Right ventricle myocardium inferior (tissue), 1 donor: ENCODE measurements at places on chromosomes 5 and 9. TPM values are rescaled to one million over a fixed set of nuclear protein-coding genes. Genes with fewer than 3 reads are reported as not detected.

FBXO4 gene
- total RNA-seq = 3.6 TPM

- peak; percentile 90 for DNase-seq
These were observed at the start of gene GRAMD2B for GRCh38 chr5:126422994-126423788. Gene GRAMD2B (plus strand): TSS chr5:126423409. CDS start chr5:126423607, 198 bp downstream.

- DNase-seq = no peak
These were observed 22.6 kb downstream of the CCNJL start for GRCh38 chr5:160289721-160290120.

NR2F1-AS1 gene
- 0.60 TPM for total RNA-seq

DNA sequence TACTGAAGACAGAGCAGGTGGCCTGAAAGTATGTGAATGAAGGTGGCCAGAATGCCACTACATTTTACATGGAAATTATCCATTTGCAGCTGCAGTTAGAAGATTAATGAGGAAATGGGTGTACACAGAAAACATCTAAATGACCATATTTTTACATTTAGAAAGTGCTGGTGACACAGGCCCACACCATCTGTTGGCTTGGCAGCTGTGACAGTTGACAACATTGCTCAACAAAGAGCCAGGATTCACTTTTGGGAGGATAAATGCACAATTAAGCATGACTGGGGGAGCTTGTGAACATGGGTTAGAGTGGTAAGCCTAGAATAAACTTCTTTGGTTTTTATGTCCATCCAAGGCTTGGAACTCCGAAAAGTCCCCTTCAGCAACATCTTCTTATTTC is 360.5 kb downstream of the KCTD16 start:
- DNase-seq = no peak

PIP5KL1 gene
- total RNA-seq = not detected

- no peak for DNase-seq
These were observed 9.1 kb upstream of the ZNF608 start for GRCh38 chr5:124755565-124755964.

DNA sequence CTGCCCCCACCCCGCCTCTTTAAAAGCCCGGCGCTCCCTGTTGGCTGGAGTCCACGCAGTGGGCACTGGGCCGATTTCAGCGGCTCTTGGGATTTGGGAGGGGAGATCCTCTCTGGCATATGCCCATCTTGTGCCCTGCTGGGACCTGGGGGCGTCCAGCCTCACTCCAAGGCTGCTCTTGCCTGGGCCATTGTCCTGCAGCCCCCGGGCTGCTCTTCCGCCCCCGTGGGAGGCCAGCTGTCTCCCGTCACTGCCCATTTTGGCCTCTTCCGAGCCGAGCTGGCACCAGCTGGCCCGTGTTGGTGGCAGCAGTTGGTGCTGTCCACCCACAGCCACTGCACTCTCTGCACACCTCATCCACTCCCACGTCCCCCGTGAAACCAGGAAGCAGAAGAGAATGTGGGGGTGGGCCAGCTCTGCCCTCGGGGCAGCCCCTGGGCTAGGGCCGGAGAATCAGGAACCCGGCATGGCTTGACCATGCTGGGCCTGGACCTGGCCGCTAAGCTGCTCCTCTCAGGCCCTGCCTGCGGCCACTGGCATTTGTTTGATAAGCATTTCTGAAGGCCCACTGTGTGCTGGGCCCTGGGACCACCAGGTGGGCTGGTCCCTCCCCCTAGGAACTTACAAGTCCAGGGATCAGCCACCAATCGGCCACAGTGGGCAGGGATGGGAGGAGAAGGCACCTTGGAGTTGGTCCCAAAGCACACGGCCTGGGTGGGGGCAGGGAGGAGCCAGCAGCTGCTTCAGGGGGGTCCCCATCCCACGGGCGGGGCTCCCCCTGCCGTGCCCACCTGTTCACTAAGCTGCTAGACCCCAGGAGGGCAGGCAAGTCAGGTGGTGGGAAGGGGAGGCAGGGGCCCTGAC is 2.2 kb downstream of the C8G start:
- DNase-seq = peak; percentile 65

- DNase-seq = no peak
These were observed 10.2 kb downstream of the ZNF608 start for GRCh38 chr5:124736082-124736804.

- no peak for DNase-seq
These were observed 3.6 kb downstream of the MACROH2A1 start for GRCh38 chr5:135395451-135395850.

CCL28 gene
- 0.81 TPM for total RNA-seq

GRCh38 chr5:15993919-15994318 is 185.7 kb downstream of the MARCHF11 start:
- DNase-seq = no peak

GRCh38 chr9:124504530-124505005 is 2.6 kb downstream of the NR5A1 start:
- peak; percentile 58 for DNase-seq

GRCh38 chr5:42636425-42636824 is 120.2 kb upstream of the CCDC152 start:
- no peak for DNase-seq

DNA sequence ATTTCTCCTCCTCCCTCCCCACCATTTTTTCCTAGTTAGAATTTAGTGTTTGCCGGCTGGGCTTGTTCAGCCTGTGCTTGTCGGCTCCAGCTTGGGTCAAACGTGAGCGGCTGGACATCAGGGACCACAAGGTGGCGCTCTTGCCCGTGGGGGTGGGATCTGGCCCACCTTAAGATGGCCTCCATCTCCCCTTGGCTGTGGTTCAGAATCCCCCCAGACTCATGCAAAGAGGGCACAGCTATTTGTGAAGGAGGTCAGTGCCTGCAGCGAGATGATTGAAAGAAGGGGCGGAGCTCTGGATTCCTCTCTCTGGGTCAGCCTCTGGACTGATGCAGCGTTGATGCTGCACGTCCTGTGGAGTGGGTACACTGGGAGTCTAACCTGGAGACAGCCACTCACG is 283.3 kb upstream of the TUT7 start:
- DNase-seq = no peak

GRCh38 chr9:112080831-112081542 is 94.1 kb downstream of the SUSD1 start:
- DNase-seq = no peak

C9orf153 gene
- not detected for total RNA-seq

OR1Q1 gene
- total RNA-seq = not detected

LYRM7 gene
- 26.9 TPM for total RNA-seq

DNA sequence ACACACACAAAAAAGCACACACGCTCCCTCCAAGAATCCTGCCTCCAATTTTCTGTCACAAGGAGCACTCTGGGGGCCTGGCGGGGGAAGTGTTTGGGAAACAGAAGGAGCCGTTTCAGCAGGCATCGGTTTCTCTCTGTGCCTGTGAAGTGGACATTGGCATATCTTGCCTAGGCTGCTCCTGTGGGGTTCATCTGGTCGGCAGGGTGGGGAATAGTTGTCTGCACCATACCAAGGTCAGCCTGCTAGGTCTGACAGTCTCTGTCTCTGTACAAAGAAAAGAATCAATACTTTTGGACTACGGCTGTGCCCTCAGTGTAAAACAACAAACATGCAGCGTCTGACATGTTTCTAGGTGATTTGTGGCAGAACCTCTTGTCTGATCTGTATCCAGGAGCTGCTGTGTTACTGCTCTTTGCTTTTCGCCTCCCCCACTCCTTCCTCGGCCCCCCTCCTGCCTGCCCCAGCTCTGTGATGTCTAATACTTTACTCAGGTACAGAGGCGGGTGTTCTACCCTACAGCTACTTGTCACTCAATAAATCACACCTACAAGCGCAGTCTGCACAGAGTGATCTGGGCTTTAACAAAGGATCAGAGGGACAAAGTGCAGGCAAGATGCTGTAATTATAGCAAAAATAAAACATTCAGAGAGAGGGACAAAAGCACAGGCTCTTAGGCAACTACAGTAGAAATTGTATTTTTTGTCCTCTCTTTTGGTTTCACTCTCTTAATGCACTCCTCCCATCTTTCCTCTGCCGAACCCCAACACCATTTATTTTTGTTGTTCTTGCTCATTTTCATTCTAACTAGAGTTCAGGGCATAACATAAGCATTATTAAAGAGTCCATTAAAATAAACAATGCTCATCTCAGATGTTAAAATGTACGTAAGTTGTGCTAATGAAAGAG is 216.7 kb downstream of the BNC2 start:
- DNase-seq = peak; percentile 56

FOXD4L5 gene
- not detected for total RNA-seq

GRCh38 chr9:134501761-134502265 is 139.8 kb upstream of the COL5A1 start:
- peak; percentile 35 for DNase-seq

PCAT7 gene
- total RNA-seq = not detected

GRCh38 chr9:122097679-122098315 is 4.7 kb upstream of the TTLL11 start:
- no peak for DNase-seq

GRCh38 chr5:38188591-38188990 is 69.8 kb upstream of the EGFLAM start:
- DNase-seq = no peak

IL7R gene
- total RNA-seq = 0.65 TPM

LURAP1L gene
- 1.9 TPM for total RNA-seq

DMRT3 gene
- total RNA-seq = not detected

DNA sequence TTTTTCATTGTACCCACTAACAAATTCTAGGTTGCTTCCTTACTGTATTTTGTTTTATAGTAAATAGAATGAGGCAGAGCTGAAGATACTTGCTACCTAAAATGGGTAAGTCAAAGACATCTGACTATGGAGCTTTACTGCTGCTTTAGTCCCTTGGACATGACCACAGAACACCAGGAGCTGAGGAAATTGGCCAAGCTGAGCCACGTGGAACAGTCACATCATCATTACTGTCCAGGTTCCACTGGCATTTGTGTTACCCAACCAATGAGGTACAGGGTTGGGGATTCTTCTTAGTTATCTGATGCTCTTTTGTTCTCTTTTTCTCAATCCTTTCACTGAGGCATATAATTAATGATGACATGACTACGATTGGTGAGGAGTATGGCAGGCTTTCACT is 47.1 kb downstream of the SSBP2 start:
- no peak for DNase-seq

GRCh38 chr9:93675336-93676150 is 99.2 kb downstream of the PHF2 start:
- peak; percentile 63 for DNase-seq

- no peak for DNase-seq
These were observed 41.9 kb upstream of the AGXT2 start for GRCh38 chr5:35089334-35090314.

SPINK5 gene
- total RNA-seq = 1.1 TPM

PCDHB14 gene
- 4.1 TPM for total RNA-seq

DNA sequence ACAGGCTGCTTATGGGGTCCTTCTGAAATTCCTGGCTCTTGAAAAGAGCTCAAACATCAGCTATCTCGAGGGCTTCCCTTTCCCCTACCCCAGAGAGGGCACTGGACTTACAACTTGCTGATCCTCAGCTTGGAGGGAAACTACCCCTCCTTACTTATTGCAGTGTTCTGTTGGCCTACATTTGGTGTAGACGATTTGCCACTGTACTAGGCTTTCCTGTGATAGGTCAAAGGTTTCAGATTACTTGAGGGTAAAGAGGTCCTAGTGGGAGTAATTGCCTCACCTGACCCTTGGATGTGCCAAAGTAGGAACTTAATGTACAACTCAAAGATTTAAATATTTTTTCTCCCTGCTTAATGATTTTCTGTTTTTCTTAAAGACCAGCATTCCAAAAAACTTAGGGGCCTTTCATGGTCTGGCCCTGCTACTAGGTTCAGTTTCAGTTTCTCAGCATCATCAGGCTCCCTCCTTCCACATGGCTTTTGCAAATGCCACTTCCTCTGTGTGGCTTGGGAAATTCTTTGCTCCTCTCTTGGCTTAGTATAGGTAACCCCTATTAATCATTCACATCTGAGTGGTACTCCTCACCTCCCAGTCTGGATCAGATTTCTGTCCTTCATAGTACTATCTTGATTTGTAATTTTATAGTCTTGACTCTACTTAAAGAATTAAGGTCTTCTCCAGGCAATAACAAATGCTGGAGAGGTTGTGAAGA is 32.4 kb downstream of the CYSTM1 start:
- no peak for DNase-seq

NDST1 gene
- 60.4 TPM for total RNA-seq

DNA sequence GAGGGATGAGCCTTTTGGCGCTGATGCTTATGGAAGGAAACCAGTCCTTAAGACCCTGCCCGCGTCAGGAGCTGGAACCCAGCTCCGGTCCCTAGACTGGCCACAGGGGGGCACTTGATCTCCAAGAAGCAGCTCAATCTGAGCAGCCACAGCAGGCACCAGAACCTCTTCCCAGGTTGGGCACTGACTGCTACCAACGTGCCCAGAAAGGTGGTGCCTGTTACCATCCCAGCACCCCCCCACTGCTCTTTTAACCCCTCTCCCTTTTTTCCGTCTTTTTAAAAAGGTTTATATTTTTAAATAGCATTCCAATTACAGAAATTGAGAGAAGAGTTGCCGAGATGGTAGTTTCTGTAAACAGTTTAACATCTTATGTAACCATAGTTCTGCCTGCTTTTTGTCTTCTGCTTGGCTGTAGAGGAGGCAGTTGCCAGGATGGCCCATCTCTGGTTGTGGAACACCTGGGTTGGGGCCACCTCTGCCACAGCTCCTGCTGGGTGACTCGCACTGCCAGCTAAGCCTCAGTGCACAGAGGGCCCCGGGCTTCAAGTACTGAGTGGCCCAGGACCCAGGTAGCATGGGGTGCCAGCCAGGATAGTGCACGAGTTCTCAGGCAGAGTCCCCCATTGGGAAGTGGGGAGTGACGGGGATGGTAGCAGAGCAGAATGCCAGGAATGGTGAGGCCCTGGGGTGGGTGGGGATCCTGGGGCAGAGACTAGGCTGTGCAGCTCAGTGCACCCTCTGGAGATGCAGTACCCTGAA is 62.8 kb downstream of the PFDN1 start:
- no peak for DNase-seq

CAMLG gene
- 14.5 TPM for total RNA-seq

- DNase-seq = no peak
These were observed 70.5 kb upstream of the LRRTM2 start for GRCh38 chr5:138945421-138946240.

GRCh38 chr9:14004110-14004509 is 309.8 kb downstream of the NFIB start:
- no peak for DNase-seq

GRCh38 chr5:72121052-72121779 is 13.9 kb downstream of the MAP1B start:
- no peak for DNase-seq
